ENCODE measurements at places on chromosomes 7 and 10.

DNA sequence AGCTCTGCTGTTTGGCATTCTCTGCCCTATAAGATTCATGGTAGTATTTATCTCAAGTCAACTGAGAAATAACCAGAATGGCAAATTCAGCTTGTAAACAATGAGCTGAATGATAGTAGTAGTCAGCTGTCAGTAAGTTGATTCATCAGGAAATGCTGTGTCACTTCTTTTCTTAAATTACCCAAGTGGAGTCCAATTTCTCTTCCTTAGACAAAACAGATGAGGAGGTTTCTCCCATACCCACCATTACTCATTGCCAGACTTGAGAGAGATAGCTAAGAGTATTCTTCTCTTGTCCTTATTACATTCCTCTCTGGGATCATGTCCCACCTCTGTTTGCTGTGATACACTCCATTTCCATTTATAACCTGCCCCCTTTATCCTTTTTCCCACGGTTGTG lies 159.8 kb upstream of the STEAP1 start:
- DNase-seq: no peak

- no peak for DNase-seq
Measured at GRCh38 chr7:27219821-27220220, 19.9 kb upstream of the HOXA13 start.

- DNase-seq: no peak
Measured at GRCh38 chr7:38855386-38855785, 53.6 kb downstream of the VPS41 start.

GRCh38 chr7:4824120-4824775 lies 37.6 kb downstream of the PAPOLB start:
- no peak for DNase-seq

- DNase-seq: peak; percentile 46
Measured at GRCh38 chr7:69837387-69838068, 239.3 kb downstream of the AUTS2 start.
